Heart right ventricle (tissue), 16 donors: ENCODE measurements at places on chromosomes 3 and 15. TPM values are rescaled to one million over a fixed set of nuclear protein-coding genes. Genes with fewer than 3 reads are reported as not detected.

GRCh38 chr15:68230157-68231100, 901 bp upstream of the CLN6 start:
- no peaks in the 10 kb centered on the region for H3K36me3 ChIP-seq
- peak overlapping the region; percentile 94 for H3K4me3 ChIP-seq
- peaks cover 36% of the 10 kb centered on the region for H3K4me1 ChIP-seq
- no peaks in the 10 kb centered on the region for H3K27me3 ChIP-seq

GRCh38 chr15:32730677-32731654, 13.2 kb downstream of the GREM1 start:
- H3K4me3 ChIP-seq, result no peak overlapping the region
- H3K27ac ChIP-seq, result no peak overlapping the region
- no peak for DNase-seq
- no peaks in the 10 kb centered on the region for H3K36me3 ChIP-seq
- no peaks in the 10 kb centered on the region for H3K4me1 ChIP-seq

GRCh38 chr15:84398763-84399701, 163.5 kb downstream of the GOLGA6L4 start:
- no peak overlapping the region for H3K27ac ChIP-seq
- peak; percentile 3 for DNase-seq
- no peak overlapping the region for H3K4me3 ChIP-seq

DNA sequence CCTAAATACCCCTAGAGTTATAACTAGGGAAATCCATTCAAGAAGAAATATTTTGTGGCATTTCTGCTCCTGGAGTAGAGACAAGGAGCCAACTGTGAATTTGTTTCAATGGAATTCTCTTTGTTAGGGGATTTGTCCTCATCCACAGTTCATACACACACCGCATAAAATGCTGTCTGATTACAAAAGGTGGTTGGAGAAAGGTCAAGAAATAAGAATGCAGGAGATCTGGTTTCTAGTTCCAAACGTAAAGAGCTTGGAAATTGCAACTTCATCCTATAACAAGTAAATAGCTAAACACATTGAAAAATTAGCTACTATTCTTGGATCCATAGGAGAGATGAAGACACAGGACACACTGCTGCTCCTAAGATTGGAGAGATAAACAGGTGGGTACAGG, 66.3 kb upstream of the NEDD4 start:
- no peaks in the 10 kb centered on the region for H3K36me3 ChIP-seq
- DNase-seq, result no peak
- no peaks in the 10 kb centered on the region for H3K4me1 ChIP-seq
- no peak overlapping the region for H3K27ac ChIP-seq

- peak overlapping the region; percentile 56 for H3K27ac ChIP-seq
- DNase-seq, result peak; percentile 48
- peaks cover 30% of the 10 kb centered on the region for H3K4me1 ChIP-seq
- H3K36me3 ChIP-seq, result no peaks in the 10 kb centered on the region
- peak overlapping the region; percentile 93 for H3K4me3 ChIP-seq
These were observed 225.9 kb upstream of the C2CD4B start for GRCh38 chr15:62390791-62391640.

GRCh38 chr3:98966434-98966833, 64.9 kb upstream of the DCBLD2 start:
- no peak for DNase-seq
- no peak overlapping the region for H3K4me3 ChIP-seq
- H3K36me3 ChIP-seq, result no peaks in the 10 kb centered on the region
- H3K27ac ChIP-seq, result no peak overlapping the region
- H3K4me1 ChIP-seq, result no peaks in the 10 kb centered on the region

GRCh38 chr3:17910922-17911321, 168.5 kb upstream of the TBC1D5 start:
- H3K27me3 ChIP-seq, result no peaks in the 10 kb centered on the region
- H3K4me1 ChIP-seq, result no peaks in the 10 kb centered on the region
- no peak overlapping the region for H3K27ac ChIP-seq
- H3K36me3 ChIP-seq, result no peaks in the 10 kb centered on the region
- H3K4me3 ChIP-seq, result no peak overlapping the region

DNA sequence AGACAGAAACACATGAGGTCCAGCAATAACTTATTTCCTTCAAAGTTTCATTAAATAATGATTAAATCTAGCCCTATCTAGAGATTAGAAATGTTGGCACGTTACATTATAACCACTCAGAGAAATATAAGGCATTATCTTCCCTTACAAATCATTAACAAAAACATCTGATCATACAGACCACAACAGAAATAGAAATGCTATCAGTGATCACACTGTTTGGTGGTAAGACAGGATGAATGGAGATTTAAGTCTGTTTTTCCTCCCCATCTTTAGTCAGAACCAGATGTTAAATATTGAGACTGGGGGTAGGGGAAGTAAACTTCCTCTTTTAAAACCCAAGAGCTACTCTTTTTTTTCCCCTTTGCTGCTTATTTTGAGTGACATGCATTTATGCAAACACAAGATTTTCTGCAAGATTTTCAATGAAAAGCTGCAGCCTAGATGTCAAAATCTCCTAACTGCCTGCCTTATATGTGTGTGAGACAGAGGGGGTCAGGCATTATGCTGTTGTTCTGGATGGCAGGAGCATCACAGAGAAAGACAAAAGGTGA, 70.4 kb downstream of the CBLB start:
- H3K36me3 ChIP-seq, result no peaks in the 10 kb centered on the region
- H3K4me3 ChIP-seq, result no peak overlapping the region
- DNase-seq, result no peak
- H3K27ac ChIP-seq, result no peak overlapping the region
- peaks cover 2% of the 10 kb centered on the region for H3K4me1 ChIP-seq

DNA sequence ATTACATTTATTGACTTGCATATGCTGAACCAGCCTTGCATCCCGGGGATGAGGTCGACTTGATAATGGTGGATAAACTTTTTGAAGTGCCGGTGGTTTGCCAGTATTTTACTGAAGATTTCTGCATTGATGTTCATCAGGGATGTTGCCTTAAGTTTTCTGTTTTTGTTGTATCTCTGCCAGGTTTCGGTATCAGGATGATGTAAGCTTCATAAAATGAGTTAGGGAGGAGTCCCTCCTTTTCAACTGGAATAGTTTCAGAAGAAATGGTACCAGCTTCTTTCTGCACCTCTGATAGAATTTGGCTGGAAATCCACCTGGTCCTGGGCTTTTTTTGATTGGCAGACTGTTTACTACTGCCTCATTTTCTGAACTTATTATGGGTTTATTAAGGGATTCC, 250.8 kb downstream of the TBC1D5 start:
- no peaks in the 10 kb centered on the region for H3K36me3 ChIP-seq
- H3K4me3 ChIP-seq, result no peak overlapping the region
- H3K4me1 ChIP-seq, result no peaks in the 10 kb centered on the region
- no peaks in the 10 kb centered on the region for H3K27me3 ChIP-seq
- no peak for DNase-seq

- H3K27ac ChIP-seq, result no peak overlapping the region
- DNase-seq, result no peak
- H3K36me3 ChIP-seq, result no peaks in the 10 kb centered on the region
- no peak overlapping the region for H3K4me3 ChIP-seq
These were observed 274.4 kb upstream of the RORA start for GRCh38 chr15:61503383-61503969.

PROK2 gene
- not detected for total RNA-seq

FSIP1 gene
- total RNA-seq, result 0.15 TPM

LARP6 gene
- total RNA-seq, result 40.8 TPM
